ENCODE measurements at places on chromosomes 16 and 17.

DNA sequence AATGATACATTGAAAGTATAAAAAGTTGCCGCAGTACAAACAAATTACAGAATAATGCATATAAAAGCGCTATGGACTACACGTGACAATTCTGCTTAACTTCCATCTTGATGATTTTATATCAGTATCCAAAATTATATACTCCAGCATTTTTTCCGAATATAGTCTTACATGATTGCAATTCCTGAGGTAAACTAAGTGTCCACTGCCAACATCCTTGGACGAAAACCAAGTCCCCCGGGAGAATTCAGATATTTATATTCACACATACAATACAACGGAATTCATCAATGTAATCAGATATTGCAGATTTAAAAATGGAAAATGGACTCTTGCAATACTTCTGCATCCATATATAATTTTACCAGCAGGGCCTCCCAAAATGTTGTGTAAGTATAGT lies 8.9 kb upstream of the MYH11 start:
- DNase-seq: no peak

DNA sequence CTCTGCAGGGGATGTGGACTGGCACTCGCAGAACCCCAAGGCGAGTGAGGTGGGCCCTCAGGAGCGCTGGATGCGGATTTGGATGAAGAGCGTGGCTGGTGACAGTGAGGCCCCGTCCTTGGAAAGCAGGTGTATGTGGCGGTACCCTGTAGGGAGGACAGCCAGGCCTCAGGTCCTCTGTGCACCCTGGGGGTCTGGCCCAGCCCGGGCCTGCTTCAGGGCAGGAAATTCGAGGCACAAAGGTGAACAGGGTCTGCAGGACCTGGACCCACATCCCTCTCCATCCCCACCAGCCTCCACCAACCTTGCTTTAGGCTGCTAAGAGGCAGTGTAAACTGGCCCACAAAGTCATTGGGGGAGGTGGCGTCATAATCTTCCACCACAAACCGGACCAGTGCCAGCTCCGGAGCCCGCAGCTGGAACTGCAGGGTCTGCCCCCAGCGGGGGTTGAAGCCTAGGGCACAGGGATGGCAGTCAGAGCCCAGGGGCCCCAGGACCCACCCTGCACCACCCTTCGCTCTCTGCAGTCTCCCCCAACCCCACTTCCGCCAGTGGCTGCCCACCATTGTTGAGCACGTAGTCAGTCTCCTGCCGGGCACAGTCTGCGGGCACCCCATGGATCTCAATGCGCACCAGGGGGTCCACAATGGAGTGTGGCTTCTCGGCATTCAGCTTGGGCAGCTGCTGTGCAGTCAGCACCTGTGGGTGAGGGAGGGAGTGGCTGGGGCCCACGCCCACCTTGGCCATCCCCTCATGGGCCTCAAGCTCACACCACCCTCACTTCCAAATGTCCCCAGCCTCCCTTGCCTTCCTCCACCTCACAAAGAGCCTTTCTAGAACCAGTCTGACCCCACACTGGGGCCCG lies 19.5 kb downstream of the PLCD3 start:
- no peak for DNase-seq

GRCh38 chr16:78976212-78976611 lies 624.3 kb downstream of the MAF start:
- DNase-seq: no peak

- no peak for DNase-seq
Measured at GRCh38 chr17:64574646-64575045, 67.9 kb downstream of the CEP95 start.

DNA sequence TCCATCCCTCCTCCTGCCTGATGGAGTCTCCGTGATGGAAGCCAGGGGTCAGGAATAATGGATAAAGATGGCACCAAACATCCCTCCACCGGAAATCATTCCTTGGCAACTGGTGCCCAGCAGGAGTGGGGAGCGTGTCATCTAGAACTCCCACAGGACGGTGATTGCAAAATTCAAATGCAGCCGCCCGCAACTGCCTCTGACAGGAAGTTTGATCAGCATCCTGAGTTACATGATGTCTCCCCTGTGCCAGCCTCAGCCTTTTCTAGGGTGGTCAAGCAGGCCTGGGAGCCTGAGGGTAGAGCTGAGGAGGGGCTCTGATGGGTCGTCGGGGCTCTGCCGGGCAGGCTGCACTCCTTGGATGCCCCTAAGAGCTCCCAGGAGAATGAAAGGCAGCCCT lies 52.8 kb downstream of the GSG1L start:
- DNase-seq: no peak

DNA sequence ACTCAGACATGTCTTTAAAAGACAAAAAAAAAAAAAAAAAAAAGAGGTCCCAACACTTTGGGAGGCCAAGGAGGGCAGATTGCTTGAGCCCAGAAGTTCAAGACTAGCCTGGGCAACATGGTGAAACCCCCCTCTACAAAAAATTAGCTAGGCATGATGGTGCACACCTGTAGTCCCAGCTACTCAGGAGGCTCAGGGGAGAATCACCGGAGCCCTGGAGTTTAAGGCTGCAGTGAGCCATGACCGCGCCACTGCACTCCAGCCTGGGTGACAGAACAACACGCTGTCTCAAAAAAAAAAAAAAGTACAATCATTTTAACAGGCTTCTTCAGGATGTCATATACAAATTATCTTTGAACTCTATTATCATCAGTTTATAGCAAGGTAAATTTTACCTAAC lies 22.0 kb downstream of the C16orf87 start:
- no peak for DNase-seq

Measured in activated T-helper 1 cell treated with anti-CD3 and anti-CD28 coated beads, Interleukin-12 subunit alpha, Interleukin-12 subunit beta, Interleukin-2, Interleukin-4 antibody, amounts not matched to agents 30 ng/mL and 10 ng/mL and 1 ng/mL, durations not matched to agents 14 hours and 24 hours and 36 hours (primary cell).